ENCODE measurements at places on chromosomes 3 and 15. TPM values are rescaled to one million over a fixed set of nuclear protein-coding genes. Genes with fewer than 3 reads are reported as not detected.

- DNase-seq = no peak
These were observed 28.2 kb upstream of the SCAANT1 start for GRCh38 chr3:63940389-63940757.

The SMC4 gene
- 70.2 TPM for total RNA-seq

The PLS1 gene
- 1.4 TPM for total RNA-seq

The BFSP2 gene
- not detected for total RNA-seq

DNA sequence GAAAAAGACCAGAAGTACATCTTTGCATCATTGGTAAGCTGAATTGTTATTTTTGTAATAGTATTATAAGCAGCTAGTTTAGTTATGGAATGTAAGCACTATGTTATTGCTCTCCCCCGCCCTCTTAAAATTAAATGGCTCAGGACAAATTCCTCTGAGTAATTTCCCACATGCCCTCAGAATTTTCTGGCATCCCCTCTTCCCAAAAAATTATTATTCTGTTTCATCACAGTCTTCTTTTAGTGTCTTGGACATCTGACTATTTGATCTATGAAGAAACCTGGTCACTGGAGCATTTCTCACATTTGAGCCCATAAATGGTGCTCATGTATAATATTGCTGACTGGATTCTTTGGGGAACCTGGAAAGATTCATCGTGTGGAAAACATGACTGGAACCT, 68.3 kb downstream of the KLHL25 start:
- no peak for DNase-seq

- DNase-seq = no peak
These were observed 69.0 kb upstream of the HRH1 start for GRCh38 chr3:11085093-11085840.

- DNase-seq = no peak
These were observed 96.8 kb upstream of the TPM1 start for GRCh38 chr15:62945760-62946159.

The SNTN gene
- total RNA-seq = not detected

The FAM174B gene
- 6.1 TPM for total RNA-seq

The CPNE9 gene
- not detected for total RNA-seq

The SLC27A2 gene
- total RNA-seq = 2.2 TPM

The ZBTB47 gene
- 108 TPM for total RNA-seq

GRCh38 chr3:185521349-185522138, 22.7 kb upstream of the TMEM41A start:
- no peak for DNase-seq

The NOX5 gene
- total RNA-seq = 0.54 TPM

- DNase-seq = no peak
These were observed 73.0 kb downstream of the FOXP1 start for GRCh38 chr3:71510510-71510909.

- no peak for DNase-seq
These were observed 30.2 kb downstream of the NPTN start for GRCh38 chr15:73602992-73603391.

The HIGD2B gene
- total RNA-seq = not detected

The STRIT1 gene
- not detected for total RNA-seq

- no peak for DNase-seq
These were observed 8.1 kb downstream of the FAM131A start for GRCh38 chr3:184345317-184346144.

DNA sequence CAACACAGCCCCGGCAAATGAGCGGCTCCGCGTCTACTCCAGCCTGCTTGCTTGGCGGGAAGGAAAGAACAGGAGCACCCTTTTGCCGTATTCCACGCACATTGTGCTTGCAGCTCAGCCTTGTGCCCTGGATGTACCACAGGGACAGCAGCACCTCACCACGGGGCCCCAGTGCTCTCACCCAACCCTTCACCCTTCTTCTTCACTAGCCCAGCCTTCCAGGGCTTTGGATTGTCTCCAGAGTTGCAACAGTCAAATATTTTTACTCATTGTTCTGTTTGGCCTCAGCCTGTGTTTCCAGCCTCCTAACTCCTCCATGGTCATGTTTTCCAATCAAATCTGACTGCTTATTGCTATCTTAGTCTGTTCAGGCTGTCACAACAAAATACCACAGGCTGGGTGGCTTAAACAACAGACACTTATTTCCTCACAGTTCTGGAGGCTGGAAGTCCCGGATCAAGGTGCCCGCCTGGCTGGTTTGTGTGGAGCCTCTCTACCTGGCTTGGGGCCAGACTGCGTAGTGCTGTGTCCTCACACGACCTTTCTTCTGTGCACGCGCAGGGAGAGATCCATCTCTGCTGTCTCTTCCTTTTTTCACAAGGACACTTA, 79.2 kb upstream of the ABHD17C start:
- DNase-seq = no peak

The CHRNA7 gene
- total RNA-seq = 1.9 TPM

The CHSY1 gene
- total RNA-seq = 153 TPM

GRCh38 chr15:62495670-62496614, 330.9 kb upstream of the C2CD4B start:
- peak; percentile 28 for DNase-seq

The GATA2 gene
- total RNA-seq = 5.2 TPM

The BOC gene
- total RNA-seq = 33.4 TPM

DNA sequence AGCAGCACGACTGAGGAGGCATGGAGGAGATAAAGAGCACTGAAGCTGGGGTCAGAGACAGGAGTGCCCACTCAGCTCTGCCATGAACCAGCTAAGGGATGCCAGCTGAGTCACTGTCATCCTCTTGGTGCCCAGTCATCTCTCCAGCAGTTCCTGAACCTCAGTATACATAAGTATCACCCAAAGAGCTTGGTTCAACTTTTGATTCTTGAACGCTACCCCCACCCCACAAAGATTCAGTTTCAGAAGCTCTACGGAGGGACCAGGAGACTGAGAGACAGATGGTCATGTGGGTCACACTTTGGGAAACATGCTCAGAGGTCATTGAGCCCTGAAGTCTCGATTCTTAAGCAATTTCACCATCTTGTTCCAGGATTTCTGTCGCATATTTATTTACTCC, 108.4 kb downstream of the ALDH1A2 start:
- DNase-seq = no peak

DNA sequence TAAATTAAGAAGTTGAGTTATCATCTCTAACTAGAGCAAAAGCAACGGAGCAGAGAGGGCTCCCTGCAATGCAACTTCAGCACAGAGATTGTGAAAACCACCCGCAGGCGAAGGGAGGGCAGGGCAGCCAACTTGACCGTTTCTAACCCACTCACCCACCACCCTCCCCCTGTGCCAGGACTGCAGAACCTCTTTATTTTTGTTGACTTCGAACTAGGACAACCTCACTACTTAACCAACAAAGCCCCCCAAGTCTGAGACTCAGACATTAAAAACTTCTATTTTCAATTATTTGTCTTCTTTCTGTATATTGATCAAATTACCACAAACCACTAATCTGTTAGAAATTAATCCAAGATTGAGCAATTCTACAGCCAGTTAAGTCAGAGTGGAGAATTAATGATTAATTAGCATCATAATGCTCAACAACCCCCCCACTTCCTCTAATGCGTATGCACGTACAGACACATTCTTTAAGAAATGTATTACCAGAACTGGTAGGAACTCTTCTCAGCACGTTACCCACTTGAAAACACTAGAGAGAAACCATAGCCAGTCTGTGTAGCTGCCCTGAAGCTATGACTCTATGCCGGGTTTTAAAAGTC, 2.0 kb downstream of the MGLL start:
- DNase-seq = no peak

DNA sequence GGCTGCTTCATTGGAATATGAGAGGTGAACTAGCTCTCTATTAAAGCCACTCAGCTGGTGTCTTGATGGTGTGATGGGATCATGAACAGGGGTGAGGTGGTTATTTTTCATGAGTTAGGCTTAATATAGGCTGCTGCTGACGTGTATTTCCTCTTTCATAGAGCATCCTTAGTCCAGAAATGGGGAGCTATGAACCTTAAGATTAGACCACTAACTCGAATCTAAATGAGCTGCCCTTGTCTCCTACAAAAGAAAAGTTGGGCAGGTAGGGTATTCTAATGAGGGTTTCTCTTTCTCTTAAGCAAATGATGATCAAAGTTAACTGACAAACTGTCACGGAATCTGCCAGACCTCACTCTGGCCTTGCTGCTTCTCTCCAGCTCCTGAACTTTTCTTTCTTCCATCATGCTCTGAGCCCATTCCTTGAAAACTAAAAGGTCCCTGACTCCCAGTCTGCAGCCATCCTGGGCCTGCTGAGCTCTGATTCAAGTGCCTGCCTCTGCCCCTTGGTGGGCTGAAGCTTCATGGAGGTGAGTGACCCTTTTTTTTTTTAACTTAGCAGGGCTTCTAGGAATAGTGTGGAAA, at the start of gene TRIM69:
Gene TRIM69, plus strand, starts transcription at position 348 of the 585 bp plus-strand sequence. Its CDS starts 177 bp downstream, at position 525.
- no peak for DNase-seq

- no peak for DNase-seq
These were observed 41.6 kb downstream of the MRAS start for GRCh38 chr3:138389841-138390581.

GRCh38 chr15:85407421-85408269, 27.2 kb downstream of the AKAP13 start:
- DNase-seq = peak; percentile 19

The IGF2BP2 gene
- 2.6 TPM for total RNA-seq

DNA sequence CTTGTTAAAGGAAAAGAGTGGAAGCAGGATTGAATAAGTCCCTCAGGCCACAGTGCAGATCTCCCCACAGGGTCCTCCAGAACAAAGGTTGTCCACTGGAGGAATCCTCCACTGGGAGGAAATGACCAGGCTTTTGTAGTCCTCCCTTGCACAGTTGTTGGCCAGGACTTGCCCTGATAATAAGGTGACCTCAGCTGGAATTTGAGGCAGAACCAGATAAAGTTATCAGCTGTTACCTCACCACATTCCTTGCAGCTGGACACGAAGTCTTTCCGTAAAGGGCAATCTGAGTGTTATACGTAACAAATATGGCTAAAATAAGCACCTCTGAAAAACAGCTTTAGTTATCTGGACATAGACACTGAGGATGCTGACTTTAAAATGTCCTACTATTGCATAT, 83.5 kb upstream of the NAALADL2 start:
- no peak for DNase-seq

The ADCY5 gene
- 123 TPM for total RNA-seq

DNA sequence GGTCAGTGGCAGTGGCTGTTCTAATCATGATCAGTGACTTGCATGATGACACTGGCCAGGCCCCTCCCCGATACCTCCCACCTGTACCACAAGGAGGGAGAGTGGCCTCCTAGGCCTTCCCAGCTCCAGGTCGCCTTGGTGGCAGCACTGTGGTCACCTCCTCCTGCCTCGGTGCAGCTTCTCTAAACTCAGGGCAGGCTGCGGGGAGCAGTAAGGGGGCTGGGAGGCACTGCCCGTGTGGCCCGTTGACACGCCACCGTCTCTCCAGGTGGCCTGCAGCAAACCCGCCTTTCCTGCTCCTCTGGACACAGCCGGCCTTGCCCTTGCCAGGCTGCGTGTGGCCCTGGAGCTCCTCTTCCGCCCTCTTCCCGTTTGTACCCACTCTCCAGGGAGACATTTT, 184.1 kb downstream of the XXYLT1 start:
- DNase-seq = no peak

DNA sequence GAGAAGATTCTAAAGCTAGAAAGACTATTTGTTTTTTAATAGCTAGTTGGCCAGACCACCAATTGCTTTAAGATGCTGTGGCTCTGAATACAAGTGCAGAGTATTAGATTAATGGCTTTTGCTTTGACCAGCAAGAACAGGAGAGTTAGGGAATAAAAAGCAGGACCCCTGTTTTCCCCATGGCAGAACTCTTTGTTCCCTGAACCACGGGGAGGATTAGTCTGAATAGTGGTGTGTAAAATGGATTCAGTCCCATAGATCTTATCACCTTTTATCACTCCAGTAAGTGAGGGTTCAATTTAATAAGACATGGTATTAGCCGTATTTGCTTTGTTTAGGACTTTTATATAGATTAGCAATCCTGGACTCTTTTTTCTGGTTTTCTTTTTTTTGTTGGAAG, 562.6 kb upstream of the DPPA4 start:
- no peak for DNase-seq

DNA sequence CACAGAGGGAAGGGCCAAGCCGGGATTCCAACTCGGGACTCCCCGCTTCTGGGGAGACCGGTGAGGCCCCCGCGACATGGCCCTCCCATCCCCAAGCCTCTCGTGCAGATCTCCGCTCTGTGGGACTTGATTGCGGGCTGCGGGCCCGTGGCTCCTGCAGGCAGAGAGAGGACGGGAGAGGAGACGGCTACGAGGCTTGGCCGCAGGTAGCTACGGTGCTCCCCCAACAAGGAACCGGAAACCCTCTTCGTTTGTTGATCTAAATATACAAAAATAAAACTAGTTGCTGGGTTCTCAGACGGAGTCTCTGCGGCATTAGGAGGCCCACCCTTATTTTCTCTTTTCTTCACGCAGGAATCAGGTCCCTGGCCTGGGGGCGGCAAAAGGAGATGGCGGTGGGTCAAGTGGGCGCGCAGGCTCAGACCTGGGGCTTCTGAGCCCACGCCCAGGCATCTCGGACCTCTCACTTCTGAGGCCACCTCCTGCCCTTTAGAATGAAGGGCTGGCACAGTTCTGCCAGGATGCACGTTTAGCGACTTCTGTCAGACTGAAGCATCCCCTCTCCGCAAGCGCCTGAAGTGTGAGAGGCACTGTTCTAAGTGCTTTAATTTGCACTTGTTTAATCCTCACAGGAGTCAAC, 10.9 kb downstream of the GNB5 start:
- no peak for DNase-seq

GRCh38 chr15:65634356-65634755, 12.6 kb downstream of the SLC24A1 start:
- DNase-seq = no peak

The CELSR3 gene
- total RNA-seq = 3.0 TPM

GRCh38 chr15:46301826-46302225, 667.0 kb downstream of the SQOR start:
- DNase-seq = no peak

The NPAP1 gene
- total RNA-seq = not detected

The LRRK1 gene
- 17.2 TPM for total RNA-seq

DNA sequence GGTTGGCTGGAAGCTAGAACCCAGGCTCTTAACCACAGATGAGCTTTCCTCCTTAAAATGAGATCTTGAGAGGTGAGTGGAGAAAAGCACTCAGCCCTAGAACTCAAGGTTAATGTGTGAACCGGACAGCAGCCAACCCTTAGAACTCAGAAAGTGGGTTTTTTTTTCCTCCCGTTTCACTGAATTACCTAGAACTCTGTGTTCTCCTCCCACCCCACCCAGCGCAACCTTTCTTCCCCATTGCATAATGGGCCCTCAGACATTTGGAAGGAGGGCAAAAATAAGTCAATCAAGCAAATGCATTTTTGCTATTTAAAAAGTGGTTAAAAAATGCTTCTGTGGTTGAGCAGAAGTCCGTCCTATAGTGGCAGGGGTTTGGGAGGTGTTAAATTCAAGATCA, 36.7 kb downstream of the POC1A start:
- DNase-seq = no peak

The CGNL1 gene
- total RNA-seq = 11.8 TPM

The FAM107A gene
- total RNA-seq = 63.6 TPM
